ENCODE measurements at places on chromosomes 12 and 14. TPM values are rescaled to one million over a fixed set of nuclear protein-coding genes. Genes with fewer than 3 reads are reported as not detected.

The ESPL1 gene
- total RNA-seq = 56.5 TPM

GRCh38 chr12:19707948-19708409, 268.7 kb downstream of the AEBP2 start:
- no peak for DNase-seq

The FKBP4 gene
- 223 TPM for total RNA-seq

The SLC5A8 gene
- 0.35 TPM for total RNA-seq

The PSMD9 gene
- 48.2 TPM for total RNA-seq

DNA sequence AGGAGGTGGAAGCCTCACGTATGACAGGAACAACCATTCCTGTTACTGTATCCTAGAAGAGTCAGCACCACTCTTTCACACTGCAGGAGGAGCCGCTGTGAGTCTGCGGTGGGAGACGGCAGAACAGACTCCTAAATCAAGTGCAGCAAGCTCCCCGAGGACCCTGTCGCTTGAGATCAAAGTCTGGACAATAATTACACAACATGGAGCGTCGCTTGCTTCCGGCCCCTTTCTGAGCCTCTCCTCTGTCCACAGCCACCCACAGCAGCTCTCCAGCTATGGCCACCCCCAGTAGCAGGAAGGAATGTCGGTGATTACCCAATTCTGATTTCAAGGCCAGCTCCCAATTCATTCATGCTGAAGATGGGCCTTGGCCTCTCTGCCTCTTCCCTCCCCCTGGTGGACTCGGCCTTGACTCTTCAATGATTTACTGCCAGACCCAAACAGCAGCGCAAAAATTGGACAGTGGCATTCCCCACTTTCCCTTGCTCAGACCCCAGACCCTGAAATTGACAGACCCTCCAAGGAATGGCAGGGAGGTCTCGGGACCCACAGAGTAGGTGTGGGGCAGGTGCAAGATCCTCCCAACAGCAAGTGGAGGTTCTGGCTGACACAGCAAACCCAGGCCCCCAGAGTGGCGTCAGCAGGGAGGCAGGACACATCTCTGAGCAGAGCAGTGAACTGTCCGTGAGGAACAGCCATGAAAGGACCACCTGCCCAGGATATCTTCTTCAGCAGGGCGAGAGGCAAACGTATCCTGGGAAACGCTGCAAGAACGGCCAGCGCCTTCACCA, 272.7 kb upstream of the DIO3 start:
- DNase-seq = no peak

The PCED1B gene
- total RNA-seq = 5.1 TPM

DNA sequence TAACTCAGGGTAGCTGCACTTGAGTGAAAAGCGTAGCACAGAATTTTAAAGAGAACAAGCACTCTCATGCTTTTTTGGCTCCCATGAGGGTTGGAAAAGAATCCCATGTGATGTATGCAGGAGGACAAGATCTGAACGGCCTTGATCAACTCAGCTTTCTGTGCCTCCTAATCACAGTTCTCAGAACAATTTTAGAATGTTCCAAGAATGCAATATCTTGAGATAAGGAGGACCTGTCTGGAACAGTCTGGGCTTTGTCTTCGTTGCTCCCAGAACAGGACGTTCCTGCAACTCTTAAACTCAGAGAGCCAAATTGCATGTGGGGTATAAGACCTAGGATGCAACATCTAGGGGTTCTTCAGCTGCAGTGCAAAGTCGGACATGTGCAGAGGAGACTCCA, 582.7 kb downstream of the RERGL start:
- no peak for DNase-seq

The OR4N5 gene
- not detected for total RNA-seq

GRCh38 chr14:52798826-52799225, 7.4 kb upstream of the GNPNAT1 start:
- DNase-seq = no peak

DNA sequence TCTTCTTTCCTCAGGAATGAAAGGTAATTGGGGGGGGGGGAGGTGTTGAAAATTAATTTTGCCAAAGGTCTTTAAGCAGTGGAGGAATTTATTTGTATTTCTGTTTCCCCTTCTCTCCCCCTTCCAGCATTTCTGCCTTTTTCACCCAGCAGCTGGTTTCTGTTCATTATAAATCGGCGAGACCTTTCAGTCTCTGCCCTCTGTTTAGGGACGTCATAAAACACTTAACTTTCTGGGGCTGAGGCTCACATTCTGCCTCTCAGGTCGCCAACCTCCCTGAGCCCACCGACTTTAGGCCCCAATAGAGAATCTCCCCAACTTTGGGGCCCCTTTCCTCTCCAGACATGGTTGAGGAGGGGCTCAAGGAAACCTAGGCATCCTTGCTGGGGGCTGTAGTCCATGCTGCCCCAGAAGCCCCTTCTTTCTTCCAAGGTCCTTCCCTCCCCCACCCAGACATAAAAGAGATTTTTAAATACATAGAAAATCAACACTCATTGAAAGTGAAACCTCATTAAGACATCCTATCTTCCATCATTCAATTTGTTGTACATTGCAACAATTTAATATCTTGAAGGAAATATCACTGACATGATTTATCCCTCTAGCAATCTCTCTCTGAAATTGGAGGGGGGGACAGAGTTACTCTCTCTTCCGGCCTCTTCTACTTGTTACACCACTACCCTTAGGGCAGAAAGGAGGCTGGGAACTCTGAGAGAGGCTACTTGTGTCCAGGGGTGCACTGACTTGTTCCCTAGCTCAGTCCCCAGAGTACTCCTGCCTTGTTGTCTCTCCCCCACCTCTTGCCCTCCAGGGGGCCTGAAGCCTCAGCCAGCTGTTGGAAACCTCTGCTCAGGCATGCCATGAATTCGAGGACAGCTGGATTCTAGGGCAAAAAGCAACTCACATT, 2.5 kb upstream of the HOXC6 start:
- peak; percentile 61 for DNase-seq

- no peak for DNase-seq
Observed at GRCh38 chr12:52519387-52519703, 849 bp downstream of the KRT5 start.

DNA sequence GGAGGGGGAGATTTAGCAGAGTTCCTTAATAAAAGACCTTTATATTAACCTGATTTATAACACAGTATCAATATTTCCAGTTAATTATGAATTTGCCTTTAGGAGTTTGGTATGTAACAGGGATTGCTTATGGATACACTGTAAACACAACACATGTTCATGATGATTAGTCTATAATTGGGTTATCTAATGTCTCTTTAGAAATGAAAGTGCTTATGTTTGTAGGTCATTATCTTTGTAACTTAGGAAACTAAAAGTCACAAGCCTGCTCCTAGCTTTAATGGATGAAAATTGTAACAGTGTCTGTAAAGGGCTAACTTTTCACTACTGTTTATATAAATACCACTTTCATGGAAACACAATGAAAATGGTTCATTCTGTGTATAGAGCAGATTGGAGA, 9.4 kb downstream of the PDE3A start:
- no peak for DNase-seq

GRCh38 chr12:71014180-71014785, 93.7 kb upstream of the PTPRR start:
- DNase-seq = peak; percentile 64

The BEST3 gene
- not detected for total RNA-seq

The MMAB gene
- 24.7 TPM for total RNA-seq

DNA sequence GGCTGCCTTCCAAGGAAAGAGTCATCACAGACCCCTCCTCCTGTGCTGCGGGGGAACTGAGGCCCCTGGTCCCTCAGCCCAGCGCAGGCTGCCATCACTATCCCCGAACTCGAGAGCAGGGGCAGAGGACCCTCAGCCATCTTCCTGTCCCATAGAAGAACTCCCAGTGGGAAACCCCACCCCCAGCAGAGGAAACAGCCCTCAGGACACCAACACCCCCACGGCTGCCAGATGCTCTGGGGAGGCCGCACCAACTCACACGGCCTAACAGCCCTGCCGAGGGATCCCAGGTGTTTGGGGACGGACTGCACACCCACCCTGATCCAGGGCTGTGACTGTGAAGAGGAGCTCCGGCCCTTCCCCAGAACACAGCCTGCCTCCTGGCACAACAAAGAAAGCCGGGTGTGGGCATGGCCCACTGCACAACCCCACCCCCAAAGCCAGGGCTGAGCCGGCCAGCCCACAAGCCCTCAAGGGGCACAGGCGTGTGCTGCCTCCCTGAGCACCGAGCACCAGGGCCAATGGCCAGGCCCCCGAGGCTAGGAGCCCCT, 16.3 kb upstream of the C14orf180 start:
- no peak for DNase-seq

GRCh38 chr14:60251877-60252276, 2.9 kb downstream of the PPM1A start:
- no peak for DNase-seq
